Pancreas (tissue), 10 donors: ENCODE measurements at places on chromosomes 5 and 9. TPM values are rescaled to one million over a fixed set of nuclear protein-coding genes. Genes with fewer than 3 reads are reported as not detected.

DNA sequence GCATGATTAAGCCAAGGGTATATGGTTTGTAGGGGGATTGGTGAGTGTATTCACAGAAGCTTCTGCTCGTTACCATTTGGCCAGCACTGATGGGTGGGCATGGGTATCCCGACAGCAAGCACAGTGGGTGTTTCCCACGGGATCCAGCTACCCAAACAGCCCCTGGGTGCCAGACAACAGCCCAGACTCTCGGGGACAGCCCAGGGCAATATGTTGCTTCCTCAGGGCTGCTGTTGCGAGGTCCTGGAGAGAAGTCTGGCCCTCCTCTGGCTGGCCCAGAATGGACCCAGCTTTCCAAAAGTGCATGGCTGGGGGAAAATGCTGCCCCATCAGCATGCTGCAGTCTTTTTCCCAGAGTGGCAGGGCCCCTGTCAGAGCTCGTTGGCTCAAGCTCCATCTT is 247.0 kb downstream of the IRX1 start:
- no peak for DNase-seq

CAMK4 gene
- 0.79 TPM for total RNA-seq

- no peak for DNase-seq
Measured at GRCh38 chr5:123528065-123528464, 16.1 kb downstream of the CSNK1G3 start.

DNA sequence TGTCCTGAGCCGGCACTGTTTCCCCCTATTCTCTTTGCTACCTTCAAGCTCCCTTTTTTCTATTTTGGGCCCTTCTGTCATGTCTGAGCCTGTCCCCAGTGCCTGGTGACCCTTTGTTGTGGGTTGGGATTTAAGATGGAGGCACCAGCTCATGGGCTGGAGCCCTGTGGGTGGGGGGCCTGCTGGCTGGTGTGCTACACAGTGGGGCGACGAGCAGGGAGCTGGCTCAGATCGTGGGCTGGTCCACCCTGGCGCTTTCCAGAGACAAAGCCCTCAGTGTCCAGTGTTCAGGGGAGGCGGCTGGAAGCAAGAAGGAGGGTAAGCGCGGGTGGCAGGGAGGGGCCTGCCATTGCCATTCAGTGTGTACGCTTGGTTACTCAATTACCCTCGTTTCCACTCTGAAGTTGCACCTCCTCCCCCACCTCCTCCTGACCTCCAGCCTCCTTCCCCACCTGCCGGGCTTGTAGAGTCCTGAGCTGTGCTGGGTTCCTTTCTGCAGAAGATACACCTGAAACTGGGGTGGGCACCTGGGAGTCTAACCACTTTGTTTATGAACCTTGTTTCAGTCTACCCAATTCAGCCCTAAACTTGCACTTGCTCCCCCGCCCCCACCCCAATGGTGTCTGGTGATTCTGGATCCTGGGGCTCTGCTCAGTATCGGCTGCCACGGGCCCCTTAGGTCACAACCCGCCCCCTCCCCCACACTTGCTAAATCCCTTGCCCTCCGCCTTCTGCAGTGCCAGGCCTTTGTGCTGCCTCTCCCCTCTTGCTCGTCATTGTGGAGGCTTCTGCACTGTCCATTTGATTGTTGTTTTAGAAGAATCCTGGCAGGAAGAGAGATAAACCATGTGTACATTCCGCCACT is 49.9 kb downstream of the MVB12B start:
- no peak for DNase-seq

DNA sequence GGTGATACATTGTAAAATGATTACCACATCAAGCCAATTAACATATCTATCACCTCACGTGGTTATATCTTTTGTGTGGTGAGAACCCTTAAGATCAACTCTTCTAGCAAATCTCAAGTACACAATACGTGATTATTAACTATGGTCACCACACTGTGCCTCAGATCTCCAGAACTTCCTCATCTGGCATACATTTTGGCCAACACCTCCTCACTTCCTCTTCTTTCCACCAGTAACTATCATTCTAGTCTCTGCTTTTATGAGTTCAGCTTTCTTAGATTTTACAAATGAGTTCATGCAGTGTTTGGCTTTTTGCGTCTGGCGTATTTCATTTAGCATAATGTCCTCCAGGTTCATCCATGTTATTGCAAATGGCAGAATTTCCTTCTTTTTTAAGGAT is 35.8 kb downstream of the PRKACG start:
- no peak for DNase-seq

MEGF9 gene
- 3.3 TPM for total RNA-seq

DNA sequence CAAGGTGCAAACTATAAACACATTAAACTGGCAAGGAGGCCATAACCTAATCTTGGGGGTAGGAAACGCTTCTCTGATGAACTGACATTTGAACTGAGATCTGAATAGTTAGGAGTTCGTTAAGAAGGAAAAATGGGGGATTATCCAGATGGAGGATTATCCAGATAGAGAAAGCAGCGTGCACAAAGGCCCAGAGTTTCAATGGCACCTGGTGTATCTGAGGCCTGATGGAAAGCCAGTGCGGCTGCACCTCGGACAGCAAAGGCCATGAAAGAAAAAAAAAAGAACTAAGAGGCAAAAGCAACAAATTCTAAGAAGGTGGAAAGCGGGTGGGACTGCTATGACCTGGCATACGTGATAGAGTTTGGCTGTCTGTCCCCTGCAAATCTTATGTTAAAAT is 13.0 kb upstream of the CTNNAL1 start:
- no peak for DNase-seq

DNA sequence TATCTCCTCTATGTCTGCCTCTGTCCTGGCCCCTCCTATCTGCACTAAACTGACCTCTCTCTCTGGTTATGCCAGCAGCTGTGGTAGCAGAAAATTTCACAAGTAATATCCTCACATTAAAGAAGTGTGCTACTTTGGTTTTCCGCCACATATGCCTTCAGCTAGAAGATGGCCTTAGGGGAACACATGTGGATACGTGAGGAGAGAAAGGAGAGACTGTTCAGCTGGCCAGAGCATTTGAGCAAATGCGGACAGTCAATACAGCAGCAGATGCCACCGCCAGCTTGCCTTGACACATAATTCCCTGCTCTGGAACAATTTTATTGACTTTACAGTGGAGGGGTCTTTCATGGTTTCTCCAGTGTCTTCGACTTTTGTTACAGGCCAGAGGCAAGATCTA is 434.6 kb downstream of the TAF11L14 start:
- DNase-seq, result no peak

DNA sequence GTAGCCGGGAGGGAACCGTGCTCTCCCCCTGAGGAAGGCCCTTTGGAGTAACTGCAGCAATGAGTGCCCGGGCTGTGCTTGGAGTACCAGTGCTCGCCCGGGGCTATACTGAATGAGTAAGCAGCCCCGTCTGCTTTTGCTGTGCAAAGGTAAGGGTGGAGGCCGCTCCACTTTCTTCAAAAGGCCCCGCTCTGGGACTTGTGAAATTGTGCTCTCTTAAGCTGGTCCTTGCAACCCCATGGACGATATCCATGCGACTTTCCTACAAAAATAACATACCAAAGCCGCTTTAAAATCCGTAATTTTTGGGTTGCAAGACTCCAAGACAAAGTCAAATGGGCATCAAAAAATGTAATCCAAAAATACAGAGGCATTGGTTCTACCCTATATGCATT is 578 bp upstream of the TNFAIP8 start:
- no peak for DNase-seq

GRCh38 chr5:158200619-158201018 is 341.7 kb upstream of the CLINT1 start:
- no peak for DNase-seq

DNA sequence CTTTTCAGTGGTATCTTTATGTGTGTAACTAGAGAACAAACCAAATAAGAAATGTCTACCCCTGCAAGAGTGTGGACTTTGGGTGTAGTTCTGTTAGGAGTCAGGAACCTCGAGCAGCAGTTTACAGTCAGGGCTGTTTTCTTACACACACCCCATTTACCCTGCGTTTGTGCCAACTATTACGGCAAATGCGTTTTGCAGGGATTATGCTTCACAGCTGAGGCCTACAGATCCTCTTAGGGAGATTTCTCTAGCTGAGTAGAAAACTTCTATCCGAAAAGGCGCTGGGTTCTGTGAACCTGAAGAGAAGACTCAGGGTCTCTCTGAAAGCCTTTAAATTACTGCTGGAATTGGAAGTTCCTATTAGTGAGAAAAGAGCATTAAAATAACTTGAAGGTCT is 51.4 kb downstream of the ACER2 start:
- DNase-seq, result no peak
